Right ventricle myocardium superior (tissue), 1 donor: ENCODE measurements at places on chromosomes 4 and X.
A peak's percentile ranks its signal among the peaks of the same experiment; 100 is the strongest.

DNA sequence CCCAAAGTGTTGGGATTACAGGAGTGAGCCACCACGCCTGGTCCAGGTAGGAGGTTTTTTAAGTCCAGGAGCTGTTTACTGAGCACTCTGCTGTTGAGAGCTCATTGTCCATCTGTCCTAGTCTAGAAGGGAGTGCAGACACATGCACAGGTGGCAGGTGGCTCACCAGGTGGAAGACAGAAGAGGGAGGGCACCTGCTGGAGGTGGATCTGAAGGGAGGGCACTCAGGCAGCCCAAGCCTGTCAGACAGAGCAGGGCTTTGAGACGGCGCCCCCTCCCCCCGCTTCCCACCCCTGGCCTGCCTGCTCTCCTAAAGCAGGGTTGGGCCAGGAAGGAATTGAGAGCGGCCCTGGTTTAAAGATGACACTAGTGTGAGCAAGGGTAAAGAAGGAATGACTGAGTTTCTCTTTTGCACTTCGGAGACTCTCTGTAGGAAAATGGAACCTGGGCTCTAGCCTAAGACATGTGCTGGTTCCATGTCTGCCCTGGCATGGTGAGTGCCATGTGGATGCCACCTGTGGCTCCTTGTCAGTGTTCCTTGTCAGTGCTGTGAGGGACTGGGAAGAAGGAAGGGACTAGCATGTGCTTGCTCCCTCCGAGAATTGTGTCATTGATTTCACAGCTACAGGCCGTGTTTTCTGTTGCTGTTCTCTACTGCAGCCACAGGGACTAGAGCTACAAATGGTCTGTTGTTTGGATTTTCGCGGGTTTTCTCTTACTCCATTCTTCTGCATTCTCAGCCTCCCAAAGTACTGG, 108.6 kb downstream of the TNIP2 start:
- no peak for DNase-seq

DNA sequence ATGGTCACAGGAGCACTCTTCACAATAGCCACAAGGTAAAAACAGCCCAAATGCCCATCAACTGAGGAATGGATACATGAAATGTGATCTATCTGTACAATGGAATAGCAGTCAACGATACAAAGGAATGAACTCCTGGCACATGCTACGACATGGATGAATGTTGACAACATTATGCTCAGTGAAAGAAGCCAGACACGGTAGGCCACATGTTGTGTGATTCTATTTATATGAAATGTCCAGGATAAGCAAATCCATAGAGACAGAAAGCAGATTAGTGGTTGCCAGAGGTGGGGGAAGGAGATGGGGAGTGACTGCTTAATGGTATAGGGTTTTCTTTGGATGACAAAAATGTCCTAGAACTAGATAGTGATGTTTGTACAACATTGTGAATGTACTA, 58.7 kb upstream of the GPM6B start:
- DNase-seq: no peak

DNA sequence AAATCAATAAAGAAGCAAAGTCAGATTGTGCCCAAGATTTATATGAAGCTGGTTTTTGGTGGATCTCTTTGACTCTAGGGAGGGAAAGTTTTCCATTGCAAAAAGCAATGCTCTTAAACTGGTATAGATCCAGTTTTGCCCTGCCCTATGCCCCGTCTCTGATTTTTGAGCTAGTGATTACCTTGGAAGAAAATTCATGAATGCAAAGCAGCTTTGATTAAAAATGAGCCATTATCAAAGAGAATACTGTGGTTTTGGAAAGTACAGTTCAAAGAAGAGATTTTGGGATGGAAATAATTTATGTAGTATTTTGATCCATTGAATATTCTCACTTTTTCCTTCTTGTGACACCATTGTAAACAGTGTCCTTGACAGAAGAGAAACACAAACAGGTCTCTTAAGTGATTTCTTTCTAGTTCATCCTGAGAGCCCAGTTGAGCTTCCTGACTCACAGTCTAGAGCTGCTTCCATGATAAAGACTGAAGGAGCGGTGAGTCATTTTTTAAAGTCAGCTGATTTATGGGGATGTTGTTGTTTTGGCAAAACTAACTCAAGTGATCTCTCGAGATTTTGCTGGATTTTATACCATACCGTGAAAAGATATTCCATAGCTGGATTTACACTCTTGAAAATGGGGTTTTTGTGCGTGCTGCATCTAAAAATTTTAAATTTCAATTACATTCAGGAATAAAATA, 76.7 kb downstream of the AFF1 start:
- no peak for DNase-seq

DNA sequence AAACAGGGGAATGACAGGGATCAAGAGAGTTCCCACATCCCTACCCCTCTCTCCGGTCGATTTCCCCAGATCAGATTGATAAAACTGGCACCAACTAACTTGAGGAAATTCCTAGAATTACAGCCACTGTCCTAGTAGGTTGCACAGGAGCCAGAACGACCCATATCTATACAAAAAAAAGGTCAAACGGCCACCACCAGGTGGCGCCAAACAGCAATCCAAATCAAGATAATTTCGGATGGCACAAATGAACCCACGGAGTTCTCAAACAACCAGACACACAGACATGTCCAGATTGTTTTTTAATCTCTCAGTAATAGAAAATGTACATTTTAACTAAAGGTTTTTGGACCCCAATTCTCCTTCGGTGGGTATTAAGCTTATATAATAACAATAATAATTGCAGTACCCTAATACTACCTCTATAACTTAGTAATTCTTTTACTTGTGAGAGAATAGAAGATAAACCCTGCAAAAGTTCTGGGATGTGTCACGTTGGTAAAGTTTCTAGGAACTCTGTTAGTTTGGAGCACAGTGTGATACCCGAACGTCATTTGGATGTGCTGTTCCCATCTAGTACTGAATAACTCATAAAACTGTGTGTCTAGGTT, 212.6 kb downstream of the SPOCK3 start:
- DNase-seq: peak; percentile 77

GRCh38 chr4:3532751-3533422, 665 bp upstream of the LRPAP1 start:
- no peak for DNase-seq

DNA sequence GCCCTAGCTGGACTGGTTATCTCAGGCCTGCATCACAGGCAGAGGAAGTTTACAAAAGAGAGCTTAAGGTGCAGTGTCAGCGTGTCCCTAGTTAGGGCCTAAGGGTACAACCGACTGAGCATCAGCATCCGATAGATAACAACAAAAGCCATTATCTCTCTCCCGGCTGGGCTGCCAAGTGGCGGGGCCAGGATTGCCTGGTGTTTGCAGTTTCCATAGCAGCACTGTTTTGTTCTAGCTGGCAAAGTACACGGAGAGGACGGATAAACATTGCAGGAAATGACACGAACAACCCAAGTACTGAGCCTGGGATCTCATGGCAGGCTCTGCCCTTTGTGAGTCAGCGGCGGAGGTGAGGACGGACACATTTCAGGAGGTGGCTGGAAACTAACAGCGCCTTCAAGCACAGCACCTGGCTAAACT, 104.7 kb upstream of the NOCT start:
- peak; percentile 88 for DNase-seq
